CD4-positive, alpha-beta T cell treated with Interleukin-15 for 4 hours (primary cell): ENCODE measurements at places on chromosomes 4 and X.

DNA sequence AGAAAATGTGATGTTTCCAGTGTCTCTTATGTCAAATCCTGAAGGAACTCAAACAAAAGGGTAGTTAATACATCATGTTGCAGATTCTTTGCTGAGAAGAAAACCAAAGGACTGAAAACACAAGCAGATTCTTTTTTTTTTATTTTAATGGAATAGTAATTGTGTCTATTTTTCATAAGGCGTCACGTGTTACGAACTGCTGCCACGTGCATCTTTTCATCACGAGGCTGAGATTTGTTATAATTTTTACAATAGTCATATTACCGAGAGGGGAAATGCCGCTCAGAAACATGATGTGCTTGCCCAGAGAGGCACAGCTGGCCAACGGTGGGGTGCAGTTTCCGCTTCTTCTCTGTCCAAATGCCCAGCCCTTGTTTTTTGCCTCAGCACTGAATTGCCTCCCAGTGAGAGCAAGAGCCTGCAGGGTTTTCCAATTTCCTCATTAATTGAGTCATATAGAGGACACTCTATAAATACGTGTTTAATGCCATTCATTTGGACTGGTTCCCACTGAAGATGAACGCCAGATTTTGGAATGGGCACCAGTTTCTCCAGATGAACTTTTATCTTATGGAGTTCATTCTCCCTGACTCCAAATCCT lies 225.3 kb downstream of the STK32B start:
- DNase-seq: no peak

DNA sequence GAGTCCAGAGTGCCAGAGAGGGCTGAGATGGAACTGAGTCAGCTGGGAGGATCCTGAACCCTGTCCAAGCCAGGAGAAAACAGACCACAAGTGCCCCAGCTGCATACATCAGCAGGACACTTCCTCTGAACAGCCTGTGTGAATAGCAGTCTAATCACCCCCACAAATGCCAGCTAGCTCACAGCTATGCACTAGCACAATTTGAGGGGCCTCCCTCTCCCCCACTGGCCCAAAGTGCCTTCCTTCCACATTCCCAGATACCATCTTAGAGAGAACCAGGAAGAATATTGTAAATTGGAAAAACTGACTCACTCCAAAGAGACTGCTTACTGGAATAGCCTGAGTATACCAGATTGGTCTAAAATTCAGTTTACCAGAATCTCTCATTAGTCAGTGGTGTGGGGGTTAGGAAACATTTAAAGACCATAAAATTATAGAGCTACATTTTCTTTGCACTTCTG lies 292.6 kb upstream of the KLF3 start:
- DNase-seq: no peak

- no peak for DNase-seq
Measured at GRCh38 chrX:110569506-110569905, 210.9 kb downstream of the RTL9 start.

DNA sequence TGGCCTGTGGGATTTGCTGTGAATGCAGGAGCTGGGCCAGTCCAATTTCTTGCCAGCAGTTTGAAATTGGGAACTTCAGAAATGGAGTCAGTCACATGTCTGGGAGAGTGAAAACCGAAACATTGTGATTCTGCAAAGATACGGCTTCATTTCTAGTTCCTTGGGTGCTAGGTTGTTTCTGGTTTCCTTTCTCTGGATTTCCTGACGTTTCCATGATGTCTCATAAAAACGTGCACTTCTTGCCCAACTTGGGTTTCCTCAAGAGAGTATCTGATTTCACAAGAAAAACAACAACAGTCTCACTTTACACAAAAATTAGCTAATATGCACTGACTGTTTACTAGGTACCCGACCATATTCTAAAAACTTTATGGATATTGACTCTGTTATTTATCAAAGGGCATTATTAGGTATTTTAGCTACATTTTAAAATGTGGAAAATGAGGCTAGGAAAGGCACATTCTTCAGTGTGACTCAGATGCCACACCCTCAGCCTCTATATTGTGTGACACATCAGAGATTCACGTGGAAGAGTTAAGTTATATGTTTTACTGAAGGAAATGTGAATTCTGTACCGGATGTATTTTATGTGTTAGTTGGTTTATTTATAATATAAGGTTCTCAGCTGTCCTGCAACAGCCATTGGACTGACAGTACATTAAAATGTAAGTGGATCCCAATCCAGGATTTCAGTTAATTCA lies 225.0 kb upstream of the PUDP start:
- no peak for DNase-seq

GRCh38 chrX:45143455-45143854 lies 57.2 kb downstream of the DIPK2B start:
- no peak for DNase-seq

DNA sequence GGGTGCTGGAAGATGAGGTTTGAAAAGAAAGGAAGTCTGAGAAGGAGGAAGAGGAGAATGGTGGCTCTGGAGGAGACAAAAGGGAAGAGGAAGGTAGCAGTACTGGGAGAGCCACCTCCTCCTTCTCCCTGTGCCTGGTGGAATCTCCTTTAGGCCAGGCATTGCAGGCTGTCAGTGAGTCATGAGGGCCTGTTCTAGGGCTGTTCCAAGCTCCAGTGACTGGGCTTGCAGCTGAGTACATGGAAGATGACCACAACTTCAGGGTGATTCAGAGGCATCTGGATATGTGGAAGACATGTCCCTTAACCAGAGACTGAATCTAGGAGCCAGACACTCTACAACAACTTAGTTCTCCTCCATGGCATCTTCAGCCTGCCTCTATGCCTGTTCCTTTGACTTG lies 107.8 kb downstream of the EFNB1 start:
- DNase-seq: no peak

- DNase-seq: no peak
Measured at GRCh38 chr4:14138106-14138505, 510.6 kb upstream of the BOD1L1 start.

- no peak for DNase-seq
Measured at GRCh38 chr4:181138116-181138515, 1105.1 kb upstream of the TENM3 start.

- DNase-seq: no peak
Measured at GRCh38 chr4:135177321-135177720, 975.7 kb upstream of the PABPC4L start.

GRCh38 chr4:168784786-168785461 lies 225.1 kb downstream of the CBR4 start:
- DNase-seq: no peak

- peak; percentile 19 for DNase-seq
Measured at GRCh38 chrX:17046478-17047097, 100.1 kb downstream of the REPS2 start.

GRCh38 chr4:3868211-3869173 lies 102.3 kb downstream of the ADRA2C start:
- no peak for DNase-seq

DNA sequence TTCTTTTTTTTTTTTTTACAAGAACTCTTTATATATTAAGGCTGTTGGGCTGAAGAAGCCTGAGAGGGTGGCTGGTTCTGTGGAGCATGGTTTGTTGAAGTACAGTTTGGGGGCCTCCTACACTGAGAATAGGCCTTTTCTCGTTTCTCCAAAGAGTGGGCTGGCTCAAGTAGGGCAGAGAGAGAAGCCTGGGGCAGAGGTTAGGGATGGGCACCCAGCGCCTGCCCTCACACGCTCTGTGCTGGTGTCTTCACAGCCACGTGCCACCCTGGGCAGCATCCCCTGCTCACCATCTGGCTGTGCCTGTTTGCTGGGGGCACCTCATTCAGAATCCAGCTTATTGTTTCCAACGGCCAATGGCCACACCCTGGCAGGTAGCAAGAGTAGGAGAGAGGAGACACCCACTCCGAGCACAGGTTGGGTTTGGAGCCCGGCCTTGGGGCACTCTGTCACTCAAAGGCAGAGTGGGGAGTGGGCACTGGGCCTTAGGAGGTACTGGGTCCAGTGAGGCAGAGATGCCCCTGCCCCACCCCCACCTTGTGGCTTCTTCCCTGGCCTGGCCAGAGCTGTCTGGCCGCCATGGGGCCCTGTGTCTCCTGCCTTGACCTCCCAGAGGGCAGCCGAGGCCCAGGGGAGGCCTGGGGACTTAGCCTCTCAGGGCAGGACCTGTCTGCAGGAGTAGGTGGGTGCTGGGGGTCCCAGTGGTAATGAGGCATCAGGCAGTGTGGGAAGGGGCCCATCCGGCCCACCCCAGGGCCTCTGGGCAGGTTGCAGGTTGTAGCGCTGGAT lies 2.9 kb downstream of the MSANTD1 start:
- DNase-seq: no peak

DNA sequence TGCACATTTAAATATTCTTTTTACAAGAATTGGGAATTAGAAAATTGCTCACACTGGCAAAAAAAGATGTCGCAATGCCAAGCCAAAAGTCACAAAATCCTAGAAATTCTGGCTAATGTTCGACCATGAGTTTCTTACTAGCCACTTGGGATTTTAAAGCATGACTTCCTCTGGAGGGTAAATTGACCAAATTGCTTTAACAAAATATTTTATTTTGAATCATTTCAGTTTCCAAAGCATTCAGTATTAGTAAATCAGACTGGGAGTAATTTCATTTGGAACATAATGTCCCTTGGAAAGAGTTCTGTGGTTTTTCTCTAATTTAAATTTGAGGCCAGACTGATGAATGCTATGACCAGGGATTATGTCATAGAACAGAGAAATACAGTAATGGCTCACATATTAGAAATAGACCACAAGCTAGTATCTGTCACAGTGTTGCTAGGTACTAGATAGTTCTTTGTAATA lies 7.6 kb upstream of the CXCL5 start:
- no peak for DNase-seq

DNA sequence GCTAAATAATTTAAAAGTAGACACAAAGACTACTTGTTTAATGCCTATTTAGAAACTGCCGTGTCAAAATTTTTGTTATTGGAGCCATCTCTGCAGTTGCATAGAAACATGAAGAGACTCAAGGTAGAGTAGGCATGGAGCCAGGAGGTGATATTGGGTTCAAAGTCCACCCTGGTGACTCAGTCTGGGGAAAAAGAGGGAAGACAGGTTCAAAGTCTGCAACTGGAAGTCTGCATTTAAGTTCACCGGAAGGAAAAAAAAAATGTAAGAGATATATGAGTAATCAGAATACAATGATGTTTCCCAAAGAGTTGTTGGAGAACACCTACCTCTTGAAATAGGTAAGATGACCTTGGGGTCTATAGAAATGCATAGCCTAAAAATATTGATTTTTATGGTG lies 67.4 kb upstream of the QRFPR start:
- no peak for DNase-seq

DNA sequence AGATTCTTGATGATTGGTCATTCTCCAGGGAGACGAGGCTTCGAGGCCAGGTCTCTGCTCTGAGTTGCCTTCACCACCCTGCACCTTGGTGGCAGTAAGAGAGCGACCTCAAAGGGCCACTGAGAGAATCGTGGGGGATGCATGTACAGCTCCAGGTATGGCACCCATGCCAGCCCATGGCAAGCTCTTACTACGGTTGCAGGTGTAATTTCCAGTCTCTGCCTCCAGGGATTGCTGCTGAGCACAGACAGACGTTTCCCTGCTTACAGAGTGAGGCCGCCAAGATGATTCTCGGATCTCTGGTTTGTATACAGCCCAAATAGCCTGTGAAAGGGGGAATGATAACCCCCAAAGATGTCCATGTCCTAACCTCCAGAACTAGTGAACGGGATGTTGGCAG lies 16.3 kb upstream of the DRD5 start:
- peak; percentile 1 for DNase-seq

- no peak for DNase-seq
Measured at GRCh38 chrX:140949233-140949632, 53.2 kb upstream of the SPANXB1 start.

GRCh38 chr4:93894995-93895394 lies 66.4 kb downstream of the ATOH1 start:
- DNase-seq: no peak

GRCh38 chrX:120797188-120797851 lies 78.3 kb downstream of the CT47B1 start:
- no peak for DNase-seq

GRCh38 chrX:531611-531936 lies 99.0 kb upstream of the SHOX start:
- no peak for DNase-seq

DNA sequence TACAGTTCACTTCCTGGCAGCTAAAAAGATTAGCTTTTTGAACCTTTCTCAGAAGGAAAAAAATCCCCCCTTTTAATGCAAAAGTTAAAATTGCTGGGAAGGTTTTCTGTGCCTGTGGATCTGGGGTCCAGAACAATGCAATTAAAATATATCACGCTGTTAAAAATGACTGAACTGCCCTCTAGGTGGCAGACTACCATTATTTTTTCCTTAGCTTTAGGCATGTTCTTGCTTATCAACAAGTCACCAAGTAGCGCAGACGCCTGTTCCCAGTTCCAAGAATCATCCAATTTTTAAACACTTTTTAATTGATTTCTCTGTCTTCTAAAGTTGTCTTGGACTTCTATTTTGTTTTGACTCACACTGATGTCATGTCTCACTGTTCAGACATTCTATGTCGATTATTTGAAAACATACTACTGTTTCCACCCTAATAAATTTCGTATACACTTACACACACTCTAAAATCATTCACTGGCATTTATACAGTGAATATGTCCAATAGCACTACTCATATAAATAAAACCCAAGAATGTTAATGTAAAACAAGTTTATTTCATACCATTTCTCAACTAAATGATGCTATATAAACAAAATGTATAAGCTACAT lies 661.6 kb downstream of the RAPGEF2 start:
- no peak for DNase-seq

DNA sequence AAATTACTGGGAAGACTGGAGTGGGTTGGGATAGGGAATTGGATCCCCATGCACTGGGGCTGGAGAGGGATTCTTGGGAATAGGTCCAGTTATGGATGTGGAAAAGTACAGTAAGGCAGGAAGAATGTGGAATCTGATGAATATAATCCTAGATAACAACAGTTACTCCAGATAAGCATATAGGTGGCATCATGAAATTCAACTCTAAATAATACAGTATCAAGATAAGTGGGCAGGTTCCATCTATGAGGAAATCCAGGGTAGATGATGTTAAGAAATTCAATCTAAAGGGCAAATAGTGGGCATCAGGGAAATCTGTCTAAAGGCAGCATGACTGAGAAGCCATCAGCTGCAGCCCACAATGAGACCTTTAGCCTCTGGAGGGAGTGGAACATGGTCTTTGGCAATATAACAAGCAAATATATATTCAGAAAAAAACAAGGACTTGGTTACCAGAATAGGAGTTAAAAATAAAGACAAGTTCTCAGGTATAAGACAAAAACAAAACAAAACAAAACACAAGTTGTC lies 1.2 kb downstream of the DTHD1 start:
- no peak for DNase-seq

GRCh38 chr4:150136481-150136880 lies 58.2 kb downstream of the DCLK2 start:
- DNase-seq: no peak
